ENCODE measurements at places on chromosomes 7 and 10.
A peak's percentile ranks its signal among the peaks of the same experiment; 100 is the strongest.

DNA sequence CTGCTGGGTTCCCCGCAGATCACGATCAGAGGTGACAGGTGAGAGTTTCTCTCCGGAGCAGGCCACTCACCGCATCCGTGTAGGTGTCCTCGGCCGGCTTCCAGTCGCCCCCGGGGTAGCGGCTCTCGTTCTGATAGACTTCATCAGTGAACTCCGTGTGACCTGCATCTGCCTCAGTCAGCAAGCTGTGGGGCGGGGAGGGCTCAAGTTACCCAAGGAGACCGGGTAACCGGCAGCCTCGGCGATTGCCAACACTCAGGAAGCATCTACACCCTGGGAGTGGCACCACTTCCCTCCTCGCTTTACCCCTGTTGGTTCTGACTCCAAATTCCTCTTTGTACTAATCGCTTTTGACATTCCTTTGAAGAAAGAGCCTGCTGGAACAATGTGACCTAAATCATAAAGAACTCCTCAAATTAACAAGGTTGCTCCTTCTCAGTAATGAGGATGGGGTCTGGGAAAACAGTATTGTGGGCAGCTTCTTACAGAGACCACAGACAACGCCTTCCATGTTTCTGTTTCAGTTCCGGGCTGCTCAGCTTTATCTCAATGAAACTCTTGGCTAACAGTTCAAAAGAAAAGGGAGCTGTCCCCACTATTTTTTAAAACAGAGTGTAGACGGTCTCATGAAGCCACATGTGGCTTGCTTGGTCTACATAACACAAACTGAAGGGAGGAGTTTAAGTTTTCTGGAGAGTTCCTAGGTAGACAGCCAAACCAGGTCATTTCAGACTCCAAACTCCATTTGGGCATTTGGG is 118.1 kb downstream of the MYOF start:
- no peak for DNase-seq

GRCh38 chr7:134639061-134639460 is 7.6 kb upstream of the BPGM start:
- DNase-seq, result no peak

DNA sequence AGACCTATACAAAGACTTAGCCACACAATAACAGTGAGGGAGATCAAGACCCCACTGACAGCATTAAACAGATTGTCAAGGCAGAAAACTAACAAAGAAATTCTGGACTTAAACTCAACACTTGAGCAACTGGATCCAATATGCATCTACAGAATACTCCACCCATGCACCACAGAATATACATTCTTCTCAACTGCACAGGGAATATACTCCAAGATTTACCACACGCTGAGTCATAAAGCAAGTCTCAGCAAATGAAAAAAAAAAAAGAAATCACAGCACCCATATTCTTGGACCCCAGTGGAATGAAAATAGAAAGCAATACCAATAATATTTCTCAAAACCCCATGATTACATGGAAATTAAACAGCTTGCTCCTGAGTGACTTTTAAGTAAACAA is 680.2 kb downstream of the PCDH15 start:
- no peak for DNase-seq

DNA sequence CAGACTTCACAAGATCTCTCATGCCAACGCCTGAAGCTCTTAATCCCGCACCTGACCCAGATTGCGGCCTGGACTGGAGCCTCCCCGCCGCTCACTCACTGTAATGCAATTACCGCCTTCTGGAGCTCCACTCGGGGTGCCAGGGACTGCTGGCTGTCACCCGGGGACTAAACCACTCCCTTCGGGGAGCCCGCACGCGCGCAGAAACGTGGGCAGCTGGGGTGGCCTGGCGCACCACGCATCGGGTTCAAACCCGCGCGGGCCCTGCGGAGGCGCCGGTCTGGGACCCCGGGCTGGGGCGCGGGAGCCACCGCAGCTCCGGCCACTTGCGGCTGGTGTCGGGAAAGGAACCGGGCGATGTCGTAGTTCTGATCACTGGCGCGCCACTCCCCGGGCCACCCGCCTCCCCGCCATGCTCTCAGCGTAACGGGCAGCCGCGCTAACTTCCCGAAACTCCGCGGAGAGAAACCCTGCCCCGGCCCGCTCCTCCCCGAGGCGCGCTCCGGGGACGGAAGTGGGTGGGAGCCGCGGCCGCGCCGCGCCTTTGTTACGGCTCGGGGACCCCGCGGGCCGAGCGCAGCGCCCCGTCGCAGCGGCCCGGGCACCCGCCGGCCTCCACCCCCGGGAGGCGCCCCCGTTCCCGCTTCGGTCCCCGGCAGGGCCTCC is 100.3 kb upstream of the SVIL start:
- DNase-seq, result peak; percentile 45

- no peak for DNase-seq
Measured at GRCh38 chr7:106278695-106279094, 6.1 kb downstream of the NAMPT start.

DNA sequence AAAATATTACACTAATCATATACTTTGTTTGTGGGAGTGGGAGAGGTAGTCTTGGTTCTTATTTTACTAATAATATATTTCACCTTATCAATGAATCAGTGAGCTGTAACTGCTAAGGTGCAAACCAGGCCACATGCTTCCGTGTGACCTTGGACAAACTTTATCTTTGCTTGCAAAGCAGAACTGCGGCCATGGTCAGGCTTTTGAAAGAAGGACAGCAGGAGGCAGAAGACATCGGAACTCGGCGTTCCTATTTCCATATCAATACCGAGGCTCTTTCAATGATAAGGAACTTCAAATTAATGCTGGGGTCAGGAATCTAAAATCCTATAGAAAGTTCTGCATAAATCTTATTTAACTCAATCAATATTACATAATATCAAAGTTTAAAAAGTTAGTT is 491.9 kb upstream of the PFKP start:
- no peak for DNase-seq

- DNase-seq, result no peak
Measured at GRCh38 chr7:5671046-5671445, 110.4 kb downstream of the RNF216 start.

- no peak for DNase-seq
Measured at GRCh38 chr10:132608511-132609195, 71.1 kb downstream of the INPP5A start.

- no peak for DNase-seq
Measured at GRCh38 chr10:126569513-126570244, 100.8 kb downstream of the C10orf90 start.

- no peak for DNase-seq
Measured at GRCh38 chr10:109178591-109178990, 744.7 kb downstream of the XPNPEP1 start.

GRCh38 chr10:106765928-106766327 is 398.6 kb downstream of the SORCS1 start:
- DNase-seq, result no peak

- no peak for DNase-seq
Measured at GRCh38 chr10:106560925-106561640, 603.4 kb downstream of the SORCS1 start.

DNA sequence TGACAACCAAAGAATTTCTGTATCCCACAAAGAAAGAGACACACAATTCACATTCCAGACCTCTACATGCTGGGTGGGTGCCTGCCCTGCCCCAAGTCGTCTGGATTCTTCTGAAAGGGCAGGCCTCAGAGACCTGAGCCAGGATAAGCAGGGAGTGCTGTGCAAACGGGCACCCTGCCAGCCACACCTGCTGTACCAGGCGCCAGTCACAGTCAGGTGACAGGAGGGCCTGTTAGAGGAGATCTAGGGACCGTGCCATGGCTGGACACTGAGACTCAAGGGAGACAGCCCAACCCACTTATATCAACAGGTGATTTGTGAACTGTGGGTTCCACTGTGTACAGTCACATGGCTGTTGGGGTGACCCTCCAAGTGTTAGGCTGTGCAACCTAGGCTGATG is 103.1 kb upstream of the AFAP1L2 start:
- no peak for DNase-seq

DNA sequence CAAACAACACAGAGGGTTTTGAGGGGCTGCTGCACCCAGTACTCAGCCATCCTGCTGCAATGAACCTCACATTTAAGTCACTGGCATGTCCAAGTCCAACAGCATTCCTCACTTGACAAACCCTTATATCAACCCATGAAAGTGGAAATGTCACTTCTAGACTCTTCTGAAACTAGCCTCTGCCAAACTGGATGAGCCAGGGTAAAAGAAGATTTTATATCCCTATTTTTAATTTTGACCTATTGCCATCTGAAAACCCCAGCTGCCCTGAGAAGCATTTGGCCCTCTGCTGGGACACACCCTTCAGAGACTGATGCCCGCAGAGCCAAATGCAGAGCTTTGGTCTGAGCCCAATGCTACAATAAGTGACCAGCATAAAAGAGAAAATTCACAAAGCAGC is 201.1 kb downstream of the ANK3 start:
- no peak for DNase-seq

GRCh38 chr7:80136261-80137055 is 1.8 kb downstream of the GNAI1 start:
- DNase-seq, result no peak

- no peak for DNase-seq
Measured at GRCh38 chr10:565676-566075, 123.8 kb downstream of the DIP2C start.
